GM23338 (cell line): ENCODE measurements at places on chromosomes 6 and 20.

DNA sequence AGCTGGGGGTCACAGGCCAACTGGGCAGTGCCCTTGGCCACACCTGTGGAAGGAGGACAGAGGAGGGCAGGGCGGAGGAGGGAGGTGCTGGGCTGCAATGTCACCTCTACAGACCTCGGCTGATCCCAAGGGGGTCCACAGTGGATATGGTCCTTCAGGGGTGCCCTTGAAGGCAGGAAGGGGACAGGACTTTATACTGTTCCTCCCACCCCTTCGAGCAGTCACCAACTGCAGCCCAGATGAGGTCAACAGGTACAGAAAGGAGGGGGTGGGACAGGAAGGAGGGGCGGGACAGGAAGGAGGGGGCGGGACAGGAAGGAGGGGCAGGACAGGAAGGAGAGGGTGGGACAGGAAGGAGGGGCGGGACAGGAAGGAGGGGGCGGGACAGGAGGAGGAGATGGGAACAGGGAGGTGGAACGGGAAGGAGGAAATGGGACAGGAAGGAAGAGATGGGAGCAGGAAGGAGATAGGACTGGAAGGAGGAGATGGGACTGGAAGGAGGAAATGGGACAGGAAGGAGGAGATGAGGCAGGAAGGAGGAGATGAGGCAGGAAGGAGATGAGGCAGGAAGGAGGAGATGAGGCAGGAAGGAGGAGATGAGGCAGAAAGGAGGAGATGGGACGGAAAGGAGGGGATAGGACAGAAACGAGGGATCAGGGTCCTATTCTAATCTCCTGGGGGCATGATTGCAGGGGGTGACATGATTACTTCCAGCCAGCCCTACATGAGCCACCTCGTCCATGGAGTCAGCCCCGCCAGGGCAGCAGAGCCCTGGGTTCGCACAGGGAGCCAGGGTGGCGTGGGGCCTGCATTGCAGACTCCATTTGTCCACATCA, 19.4 kb upstream of the MRGBP start:
- peak; percentile 67 for DNase-seq

- peak; percentile 86 for DNase-seq
Measured at GRCh38 chr6:131281471-131282270, 146.4 kb downstream of the AKAP7 start.

DNA sequence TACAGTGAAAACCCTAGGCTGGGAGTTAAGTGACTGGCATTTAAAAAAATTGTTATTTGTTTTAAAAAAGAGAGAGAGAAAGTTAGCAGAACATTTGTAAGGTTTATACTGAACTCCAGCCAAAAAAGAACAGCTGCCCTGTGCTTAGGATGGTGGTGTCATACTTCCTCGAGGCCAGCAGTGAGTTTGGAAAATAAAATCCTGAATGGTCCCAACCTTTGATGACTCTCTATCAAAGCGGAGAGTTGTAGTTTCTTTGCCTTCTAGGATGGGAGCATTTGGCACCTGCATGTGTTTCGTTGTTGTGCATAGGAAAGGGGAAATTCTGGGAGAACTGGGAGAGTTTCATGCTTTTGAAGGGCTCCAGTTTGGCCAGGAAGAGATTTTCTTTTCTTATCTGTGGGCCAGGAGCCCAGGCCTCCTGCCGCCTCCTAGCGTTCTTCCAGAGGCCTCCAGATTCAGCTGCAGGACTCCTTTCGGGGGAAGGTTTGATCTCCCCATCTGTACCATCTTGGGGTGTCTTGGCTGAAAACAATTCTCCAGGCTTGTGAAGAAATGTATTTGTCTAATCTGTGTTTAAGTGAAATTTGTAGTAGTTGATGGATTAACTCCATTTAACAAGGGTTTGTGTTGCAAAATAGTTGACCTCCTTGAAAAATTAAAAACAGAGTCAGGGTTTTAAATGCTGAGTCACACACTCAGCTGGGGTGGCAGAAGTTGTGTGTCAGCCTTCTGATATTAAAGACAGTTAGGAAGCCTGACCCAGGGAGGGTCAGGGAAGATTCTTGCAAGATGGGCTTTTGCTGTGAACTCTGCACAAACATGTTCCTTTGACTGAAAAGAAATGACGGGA, 63.4 kb downstream of the TXNDC5 start:
- peak; percentile 27 for DNase-seq

- DNase-seq: no peak
Measured at GRCh38 chr6:113464536-113464935, 392.6 kb upstream of the MARCKS start.

DNA sequence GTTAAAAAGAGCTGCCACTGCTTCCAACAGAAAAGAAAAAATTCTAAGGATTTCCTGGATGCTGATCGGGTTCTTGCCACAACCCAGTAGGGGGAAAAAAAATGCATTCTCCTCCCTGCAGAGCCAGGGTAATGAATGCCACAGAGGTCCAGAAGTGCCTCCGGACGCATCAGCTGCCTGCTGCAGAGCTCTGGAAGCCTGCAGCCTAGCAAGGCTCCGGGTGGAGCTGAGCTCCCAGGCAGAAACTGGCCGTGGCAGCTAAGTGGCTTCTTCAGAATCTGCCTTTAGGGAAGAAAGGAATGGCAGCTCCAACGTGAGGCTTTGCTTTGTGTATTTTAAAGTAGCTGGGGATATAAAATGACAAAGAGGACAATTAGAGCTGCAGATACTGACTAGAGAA, 155.0 kb downstream of the CFAP61 start:
- peak; percentile 49 for DNase-seq

DNA sequence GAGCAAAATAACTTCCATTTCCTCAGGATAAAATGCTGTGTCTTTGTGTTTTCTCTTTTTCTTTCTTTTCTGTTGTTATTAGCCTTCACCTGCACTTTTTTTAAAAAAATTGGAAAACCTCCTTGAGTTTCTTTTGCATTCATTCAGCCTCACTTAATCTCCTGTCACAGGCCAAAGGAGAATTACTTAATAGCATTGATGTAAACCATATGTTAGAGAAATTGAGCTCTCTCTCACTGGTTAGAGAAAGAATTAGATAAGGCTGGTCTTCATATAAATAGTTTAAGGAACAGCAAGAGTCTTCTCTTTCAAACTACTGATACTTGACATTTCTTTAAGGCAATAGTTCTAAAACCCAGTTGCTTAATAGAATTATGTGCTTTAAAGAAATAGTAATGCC, 564.2 kb downstream of the TFAP2B start:
- no peak for DNase-seq

GRCh38 chr6:146190581-146190980, 161.7 kb downstream of the GRM1 start:
- no peak for DNase-seq

GRCh38 chr20:9109566-9109965, 40.7 kb downstream of the PLCB4 start:
- DNase-seq: no peak

DNA sequence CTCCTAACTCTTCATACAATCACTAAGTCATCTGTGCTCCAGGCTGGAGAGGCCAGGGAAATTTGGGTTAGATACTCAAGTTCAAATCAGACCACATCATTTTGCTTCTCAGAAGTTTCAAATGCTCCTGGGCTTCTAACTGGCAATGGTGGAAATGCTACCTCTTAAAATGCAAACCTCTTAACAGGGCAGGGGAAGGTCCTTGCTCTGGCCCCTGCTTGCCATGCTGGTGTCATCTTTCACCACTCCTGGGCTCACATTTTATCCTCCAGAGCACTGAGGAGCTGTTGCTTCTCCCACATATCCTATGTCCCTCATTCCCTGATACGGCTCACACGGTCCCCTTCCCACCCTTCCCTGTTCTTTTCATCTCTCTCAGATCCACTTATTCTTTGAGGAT, 41.8 kb upstream of the NT5E start:
- DNase-seq: peak; percentile 36

DNA sequence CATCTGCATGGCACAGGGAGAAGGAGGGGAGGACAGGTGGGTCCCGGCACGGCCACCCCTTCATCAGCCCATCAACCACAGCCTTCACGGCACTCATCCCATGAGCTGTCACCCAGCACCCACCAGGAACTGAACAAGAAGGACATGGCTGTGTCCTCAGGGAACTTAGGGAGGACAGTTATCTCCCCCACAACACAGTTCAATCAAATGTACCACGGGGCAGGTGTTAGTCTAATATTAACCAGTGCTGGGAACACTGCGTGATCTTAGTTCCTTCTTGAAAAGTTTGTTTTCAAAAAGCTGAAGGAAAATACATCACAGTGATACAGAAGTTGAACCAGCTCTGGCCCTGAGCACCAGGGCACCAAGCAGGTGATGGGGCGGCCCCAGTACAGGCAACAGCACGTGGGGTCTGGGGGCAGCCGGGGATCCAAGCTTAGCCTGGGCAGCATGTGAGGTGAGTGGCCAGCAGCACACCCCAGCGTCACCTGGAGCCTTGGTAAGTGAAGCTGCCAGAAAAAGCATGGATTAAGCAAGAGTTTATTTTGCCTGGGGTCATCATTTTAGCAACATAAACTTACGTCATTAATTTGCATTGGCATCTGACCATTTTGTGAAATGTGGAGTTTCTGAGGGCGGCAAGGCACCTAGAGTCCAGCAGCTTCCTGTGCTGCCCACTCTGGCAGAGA, 35.5 kb upstream of the AFDN start:
- DNase-seq: no peak

- DNase-seq: peak; percentile 41
Measured at GRCh38 chr6:10098756-10099528, 315.9 kb downstream of the TFAP2A start.

GRCh38 chr6:156517088-156517487, 260.1 kb upstream of the ARID1B start:
- no peak for DNase-seq

DNA sequence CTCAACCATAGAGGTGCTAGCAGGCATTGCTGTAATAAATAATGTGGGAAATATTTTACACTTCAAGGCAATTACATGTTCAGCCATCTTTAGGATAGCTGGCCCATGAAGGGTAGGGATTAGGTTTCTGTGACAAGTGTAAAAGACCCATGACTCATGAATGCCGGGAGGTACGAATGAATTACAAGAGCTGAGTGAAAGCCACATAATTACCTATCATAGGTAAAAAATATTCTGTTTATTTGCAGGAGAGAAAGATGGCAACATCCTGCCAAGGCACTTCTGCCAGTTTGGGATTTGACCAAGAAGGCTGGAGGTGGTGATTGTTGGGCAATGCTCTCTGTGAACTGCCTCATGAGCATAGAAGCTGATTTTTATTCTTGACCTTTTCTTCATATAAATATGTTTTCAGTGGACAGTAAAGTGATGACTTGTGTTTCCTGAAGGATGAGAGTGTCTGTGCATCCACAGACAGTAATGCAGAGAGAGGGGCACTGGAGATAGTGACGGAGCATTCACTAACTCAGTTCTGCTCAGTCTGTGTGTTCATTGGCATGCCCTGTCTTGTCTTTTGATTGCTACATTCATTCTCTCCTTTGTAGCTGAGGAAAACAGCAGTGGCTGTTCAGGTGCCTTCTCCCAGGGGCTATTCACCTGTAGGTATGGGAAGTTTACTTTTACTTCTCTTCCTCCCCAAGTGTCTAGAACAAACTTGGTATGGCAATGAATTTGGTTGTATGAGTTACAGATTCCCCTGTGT, 481.1 kb downstream of the TFAP2B start:
- no peak for DNase-seq

DNA sequence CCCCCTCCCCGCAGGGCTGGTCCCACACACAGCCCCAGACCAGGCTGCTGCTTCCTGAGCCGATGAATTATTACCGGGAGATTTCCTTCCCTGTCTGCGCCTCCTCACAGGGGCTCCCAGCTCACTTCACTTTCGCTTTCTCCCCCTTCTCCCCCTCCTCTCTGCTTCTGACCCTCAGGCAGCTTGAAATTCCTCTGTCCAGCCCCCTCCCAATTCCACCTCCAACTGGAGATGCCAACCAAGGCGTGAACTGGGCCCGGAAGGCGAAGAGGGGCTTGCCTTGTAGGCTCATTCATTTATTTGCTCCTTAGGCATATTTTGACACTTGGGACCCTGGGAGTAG, 1.7 kb upstream of the TCF15 start:
- DNase-seq: peak; percentile 48

DNA sequence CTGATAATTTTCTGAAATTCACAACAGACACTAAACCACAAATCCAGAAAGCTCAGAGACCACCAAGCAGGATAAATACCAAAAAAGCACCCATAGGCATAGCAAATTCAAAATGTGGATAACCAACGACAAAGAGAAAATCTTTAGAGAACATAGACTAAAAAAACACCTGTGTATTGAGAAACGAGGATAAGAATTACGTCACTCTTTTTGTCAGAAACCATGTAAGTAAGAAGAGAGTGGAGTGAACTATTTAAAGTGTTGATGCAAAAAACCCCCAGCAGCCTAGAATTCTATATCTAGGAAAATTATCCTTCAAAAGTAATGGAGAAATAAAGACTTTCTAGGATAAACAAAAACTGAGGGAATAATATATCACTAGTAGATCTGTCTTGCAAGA, 126.9 kb upstream of the SCGN start:
- DNase-seq: no peak

- DNase-seq: peak; percentile 81
Measured at GRCh38 chr6:291697-292505, at the start of gene DUSP22. TSS of gene DUSP22 (plus strand) at chr6:292487. CDS start at chr6:292540, 53 bp downstream.

DNA sequence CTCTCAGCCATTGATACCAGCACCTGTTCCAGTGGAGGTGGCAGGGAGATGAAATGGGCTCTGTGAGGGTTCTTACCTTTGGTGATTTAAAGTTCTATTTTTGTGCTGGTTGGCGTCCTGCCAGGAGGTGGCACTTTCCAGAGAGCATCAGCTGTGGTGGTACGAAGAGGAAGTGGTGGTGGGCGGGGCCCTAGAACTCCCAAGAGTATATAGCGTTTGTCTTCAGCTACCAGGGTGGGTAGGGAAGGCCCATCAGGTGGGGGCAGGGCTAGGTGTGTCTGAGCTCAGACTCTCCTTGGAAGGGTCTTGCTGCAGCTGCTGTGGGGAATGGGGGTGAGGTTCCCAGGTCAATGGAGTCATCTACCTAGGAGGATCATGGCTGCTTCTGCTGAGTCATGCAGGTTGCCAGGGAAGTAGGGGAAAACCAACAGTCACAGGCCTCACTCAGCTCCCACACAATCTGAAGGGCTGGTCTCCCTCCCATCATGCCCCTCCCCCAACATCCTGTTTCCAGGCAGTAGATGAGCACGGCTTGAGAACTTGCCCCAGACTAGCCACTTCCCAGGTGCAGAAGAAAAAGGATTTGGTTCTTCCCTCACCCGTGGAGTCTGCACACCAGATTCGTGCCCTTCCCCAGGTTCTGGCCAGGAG, 46.6 kb downstream of the MOXD1 start:
- peak; percentile 21 for DNase-seq

DNA sequence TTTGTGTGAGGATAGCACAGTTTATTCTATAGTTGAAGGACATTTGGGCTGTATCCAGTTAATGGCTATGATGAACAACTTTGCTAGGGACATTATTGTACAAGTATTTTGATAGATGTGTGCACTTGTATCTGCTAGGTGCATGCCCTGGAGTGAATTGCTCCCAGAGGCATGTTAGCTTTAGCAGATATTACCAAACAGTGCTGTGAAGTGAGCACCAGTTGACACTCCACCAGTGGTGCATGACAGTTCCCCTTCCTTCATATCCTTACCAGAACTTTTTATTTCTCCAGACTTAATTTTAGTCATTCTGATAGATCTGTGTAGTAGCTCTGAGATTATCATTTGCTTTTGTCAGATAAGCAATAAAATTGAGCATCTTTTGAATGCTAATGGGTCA, 48.9 kb upstream of the ENPP5 start:
- DNase-seq: no peak

- no peak for DNase-seq
Measured at GRCh38 chr6:44390158-44390683, 2.7 kb downstream of the CDC5L start.

GRCh38 chr6:61887423-61887822, 398.6 kb downstream of the KHDRBS2 start:
- peak; percentile 12 for DNase-seq

GRCh38 chr6:11413117-11413687, 124.3 kb upstream of the TMEM170B start:
- DNase-seq: no peak

GRCh38 chr6:113185299-113185698, 671.8 kb upstream of the MARCKS start:
- no peak for DNase-seq
